ENCODE measurements at places on chromosomes 6 and 20.

- no peak for DNase-seq
Observed at GRCh38 chr6:90039911-90040310, 145.6 kb downstream of the GJA10 start.

DNA sequence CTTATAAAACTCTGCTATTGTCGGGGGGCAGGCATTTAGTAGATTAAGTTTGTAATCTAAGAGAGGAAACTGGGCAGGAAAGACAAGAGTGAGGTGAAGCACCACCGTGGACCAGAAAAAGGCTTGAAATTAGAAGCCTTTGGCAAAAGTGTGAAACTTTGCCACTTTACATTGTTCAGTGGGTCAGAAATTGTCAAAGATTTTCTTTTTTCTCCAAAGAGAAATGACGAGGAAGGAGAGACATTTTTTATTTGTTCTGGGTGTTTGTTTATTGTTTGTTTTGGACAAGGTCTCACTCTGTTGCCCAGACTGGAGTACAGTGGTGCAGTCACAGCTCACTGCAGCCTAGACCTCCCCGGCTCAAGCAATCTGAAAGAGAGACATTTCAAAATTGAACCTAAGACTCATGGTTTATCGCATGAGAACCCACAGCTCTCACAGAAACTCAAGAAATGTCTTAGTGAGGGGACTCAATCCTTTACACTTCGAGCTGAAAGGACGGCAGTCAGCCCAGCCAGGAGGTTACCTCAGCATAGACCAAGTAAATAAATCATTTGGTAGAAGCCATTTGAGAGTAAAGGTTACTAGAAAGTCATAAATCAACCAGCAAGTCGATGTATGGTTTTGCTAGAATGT lies 262.8 kb upstream of the TAB2 start:
- no peak for DNase-seq

- no peak for DNase-seq
Observed at GRCh38 chr6:167574431-167575151, 249.7 kb downstream of the TTLL2 start.

DNA sequence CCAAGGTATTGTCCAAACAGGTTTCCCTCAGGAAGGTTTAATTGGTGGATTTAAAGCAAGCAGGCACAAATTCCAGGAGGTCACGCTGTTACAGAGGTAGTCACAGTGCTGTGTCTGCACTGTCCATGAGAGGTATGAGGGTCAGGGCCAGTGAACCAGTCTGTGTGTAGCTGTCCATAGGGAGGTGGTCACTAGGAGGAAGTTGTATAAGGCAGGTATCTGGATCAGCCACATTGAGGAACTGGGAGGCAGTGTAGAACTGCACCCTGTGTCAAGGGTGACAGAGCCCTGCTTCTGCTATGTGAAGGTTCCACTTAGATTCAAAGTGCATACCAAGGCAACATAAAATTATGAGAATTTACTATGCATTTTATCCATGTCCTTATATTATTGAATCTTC lies 73.3 kb downstream of the MAP3K4 start:
- DNase-seq, result no peak

DNA sequence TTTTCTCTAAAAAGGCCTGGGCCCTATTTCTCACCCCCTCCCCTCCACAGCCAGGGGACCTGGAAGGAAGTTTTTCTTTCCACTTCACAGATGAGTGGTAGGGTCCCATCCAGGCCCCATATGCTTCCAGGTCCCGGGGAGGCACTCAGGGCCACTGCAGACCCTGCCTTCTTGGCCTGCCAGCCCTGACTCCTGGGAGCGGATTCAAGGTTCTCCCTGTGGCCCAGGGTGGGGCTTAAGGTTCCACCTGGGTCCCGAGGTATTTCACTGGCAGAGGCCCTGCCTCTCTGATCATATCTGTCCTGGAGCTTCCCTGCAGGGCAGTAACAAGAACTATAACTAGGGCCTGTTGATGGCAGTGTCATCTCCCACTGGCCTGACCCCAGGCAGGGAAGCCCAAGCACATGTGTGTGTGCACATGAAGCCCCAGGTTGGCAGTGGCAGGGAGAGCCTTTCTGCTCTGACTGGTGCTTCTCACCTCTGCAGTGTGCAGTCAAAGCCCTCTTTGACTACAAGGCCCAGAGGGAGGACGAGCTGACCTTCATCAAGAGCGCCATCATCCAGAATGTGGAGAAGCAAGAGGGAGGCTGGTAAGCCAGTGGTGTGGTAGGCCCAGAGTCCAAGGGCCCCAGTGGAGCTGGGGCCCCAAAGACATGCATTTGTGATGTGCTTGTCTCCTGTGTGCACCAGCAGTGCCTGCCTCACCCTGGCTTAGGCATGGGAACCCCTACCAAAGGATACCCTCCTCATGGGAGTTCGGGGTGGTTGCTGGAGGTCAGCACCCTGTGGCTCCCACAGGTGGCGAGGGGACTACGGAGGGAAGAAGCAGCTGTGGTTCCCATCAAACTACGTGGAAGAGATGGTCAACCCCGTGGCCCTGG lies 31.2 kb downstream of the PLCG1 start:
- DNase-seq, result no peak

DNA sequence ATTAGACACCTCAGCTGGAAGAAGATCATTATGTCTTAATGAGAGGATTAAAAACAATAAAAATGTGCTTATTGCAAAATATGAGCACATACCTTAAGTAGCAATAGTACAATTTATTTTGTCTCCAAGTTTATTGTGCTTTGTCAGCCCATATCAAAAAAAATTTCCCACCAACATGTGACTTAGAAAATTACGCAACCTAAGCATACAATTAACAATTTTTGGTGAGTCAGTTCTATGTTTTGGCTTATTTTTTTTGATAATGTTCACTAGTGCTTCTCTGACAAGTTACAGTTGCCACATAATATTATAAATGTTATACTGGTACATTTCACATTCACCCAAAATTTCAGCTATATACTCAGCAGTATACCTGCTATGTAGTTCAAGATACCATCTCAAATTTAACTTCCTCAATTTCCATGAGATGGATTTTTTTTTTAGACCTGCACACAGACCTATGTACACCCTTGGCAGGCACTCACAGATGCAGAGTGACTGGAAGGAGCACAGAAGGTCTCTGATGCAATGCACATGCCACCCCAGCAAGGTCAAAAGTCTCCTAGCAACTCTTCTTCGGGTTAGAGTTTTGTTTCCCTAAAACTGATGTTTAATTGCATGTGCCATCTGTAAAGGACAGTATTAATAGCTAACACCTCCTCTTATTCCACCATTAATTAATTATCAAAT lies 112.4 kb downstream of the PRKN start:
- DNase-seq, result no peak

Measured in activated CD4-positive, alpha-beta T cell treated with anti-CD3 and anti-CD28 coated beads for 1 hour (primary cell).